Sigmoid colon (tissue), 7 donors: ENCODE measurements at places on chromosomes 12 and 14. TPM values are rescaled to one million over a fixed set of nuclear protein-coding genes. Genes with fewer than 3 reads are reported as not detected.

DNA sequence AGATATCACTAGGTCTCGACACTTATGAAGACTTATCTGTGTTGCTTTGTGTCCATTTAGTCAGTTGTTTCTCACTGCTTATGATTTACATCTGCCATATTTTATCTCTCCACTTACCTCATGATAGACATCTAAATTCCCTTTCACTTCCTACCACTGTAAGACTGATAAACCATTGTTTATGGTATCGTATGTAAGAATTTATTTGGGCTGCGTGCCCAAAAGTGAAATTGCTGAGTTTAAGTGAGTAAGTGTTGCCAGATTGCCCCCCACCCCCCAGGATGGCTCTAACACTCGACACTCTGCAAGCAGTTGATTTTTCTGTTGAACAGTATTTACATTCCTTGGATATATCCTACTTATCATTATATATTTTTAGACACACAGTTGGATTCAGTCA is 69.9 kb upstream of the MON2 start:
- DNase-seq = no peak

GRCh38 chr12:92717202-92717601 is 14.4 kb downstream of the PLEKHG7 start:
- DNase-seq = no peak

DNA sequence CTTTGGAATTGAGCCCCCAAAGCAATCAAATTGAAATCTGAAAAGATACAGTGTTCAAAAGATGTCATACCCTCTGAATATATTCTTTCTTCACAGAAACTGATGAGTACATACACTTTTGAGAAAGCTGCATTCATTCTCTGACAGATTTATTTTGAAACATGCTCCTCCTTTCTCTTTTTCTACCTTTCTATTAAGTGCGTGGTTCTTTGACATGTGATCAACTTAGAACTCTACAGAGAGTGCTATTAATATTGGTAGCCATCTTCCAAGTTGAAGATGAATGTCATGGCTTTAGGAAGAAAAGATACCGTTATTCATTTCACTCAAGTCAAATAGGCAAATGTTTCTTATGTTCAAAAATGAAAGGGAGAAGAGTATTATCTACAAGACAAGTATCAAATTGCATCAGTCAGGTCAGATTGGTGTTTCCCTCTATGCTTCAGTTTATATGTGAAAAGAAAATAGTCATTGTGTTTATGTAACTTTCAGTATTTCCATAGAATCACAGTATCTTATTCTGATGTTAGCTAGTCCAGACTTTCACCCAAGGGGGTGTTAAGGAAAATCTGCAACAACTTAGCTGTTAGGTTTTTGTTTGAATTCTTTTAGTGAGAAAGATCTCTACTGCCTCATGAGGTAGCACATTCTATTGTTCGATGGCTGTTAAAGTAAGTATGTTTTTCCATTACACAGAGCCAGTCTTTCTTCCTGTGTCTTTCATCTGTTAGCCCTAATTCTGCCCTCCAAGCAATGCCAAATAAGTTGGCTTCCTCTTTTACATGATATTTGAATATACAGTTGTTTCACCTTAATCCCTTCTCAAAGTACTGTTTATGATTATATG is 55.4 kb upstream of the GARIN2 start:
- no peak for DNase-seq

LBHD2 gene
- total RNA-seq = not detected

- no peak for DNase-seq
Observed at GRCh38 chr12:10600988-10601387, 12.4 kb downstream of the MAGOHB start.

GRCh38 chr12:1185460-1186182 is 194.6 kb downstream of the ERC1 start:
- no peak for DNase-seq

GRCh38 chr12:120853188-120853587 is 51.0 kb downstream of the SPPL3 start:
- no peak for DNase-seq

- DNase-seq = peak; percentile 19
Observed at GRCh38 chr12:130017591-130018449, 114.0 kb upstream of the TMEM132D start.

DNA sequence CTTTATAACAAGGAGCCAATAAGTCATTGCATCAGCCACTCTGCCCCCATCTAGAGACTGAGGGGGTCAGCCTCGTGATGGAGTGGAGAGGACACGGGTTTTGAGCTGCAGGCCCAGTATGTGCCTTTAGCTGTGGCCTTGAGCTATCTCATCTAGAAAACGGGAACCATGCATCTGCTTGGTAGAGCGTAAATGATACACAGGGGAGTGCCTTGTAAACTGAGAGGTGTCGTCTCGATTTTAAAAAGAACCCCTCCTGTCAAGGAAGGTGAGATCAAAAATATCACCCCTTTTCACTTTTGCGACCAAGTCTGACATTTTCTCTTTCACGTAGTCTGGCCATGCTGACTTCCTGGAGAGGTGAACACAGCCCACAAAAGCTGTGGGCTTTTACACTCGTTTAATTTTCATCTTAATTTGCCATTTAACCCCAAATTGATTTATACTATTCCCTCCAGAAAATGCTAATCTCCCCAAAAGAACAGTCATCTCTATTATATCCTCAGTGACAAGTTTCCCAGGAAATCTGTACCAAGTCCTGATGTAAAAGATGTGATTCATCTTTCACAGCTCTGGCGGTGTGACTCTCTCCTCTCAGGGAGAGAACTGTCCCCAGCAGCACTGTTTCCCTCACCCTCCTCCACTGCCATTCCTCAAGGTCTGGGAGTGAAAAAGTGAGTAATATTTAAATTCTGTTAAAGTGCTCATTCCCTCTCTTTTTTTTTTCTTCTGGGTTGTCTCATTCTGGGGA is 30.6 kb downstream of the VCPKMT start:
- DNase-seq = no peak

GRCh38 chr12:9605483-9605882 is 2.2 kb downstream of the KLRB1 start:
- no peak for DNase-seq

- no peak for DNase-seq
Observed at GRCh38 chr12:96886998-96887677, 19.9 kb upstream of the NEDD1 start.

DNA sequence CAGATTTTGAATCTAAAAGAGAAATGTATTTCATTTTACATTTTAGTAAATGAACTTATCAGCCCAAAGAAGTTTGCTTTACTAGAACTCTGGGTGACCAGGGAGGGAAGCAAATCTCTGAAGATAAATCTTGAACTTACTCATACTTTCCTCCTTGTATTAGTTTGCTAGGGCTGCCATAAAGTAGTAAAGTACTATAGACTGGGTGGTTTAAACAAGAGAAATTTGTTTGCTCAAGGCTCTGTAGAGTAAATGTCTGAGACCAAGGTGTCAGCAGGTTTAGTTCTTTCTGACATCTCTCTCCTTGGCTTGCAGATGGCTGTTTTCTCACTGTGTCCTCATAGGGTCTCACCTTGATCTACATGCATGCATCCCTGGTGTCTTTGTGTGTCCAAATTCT is 926.0 kb downstream of the DIO2 start:
- DNase-seq = no peak

OR4M1 gene
- not detected for total RNA-seq

KRT3 gene
- not detected for total RNA-seq

- DNase-seq = no peak
Observed at GRCh38 chr12:84842406-84843013, 70.1 kb downstream of the SLC6A15 start.

DNA sequence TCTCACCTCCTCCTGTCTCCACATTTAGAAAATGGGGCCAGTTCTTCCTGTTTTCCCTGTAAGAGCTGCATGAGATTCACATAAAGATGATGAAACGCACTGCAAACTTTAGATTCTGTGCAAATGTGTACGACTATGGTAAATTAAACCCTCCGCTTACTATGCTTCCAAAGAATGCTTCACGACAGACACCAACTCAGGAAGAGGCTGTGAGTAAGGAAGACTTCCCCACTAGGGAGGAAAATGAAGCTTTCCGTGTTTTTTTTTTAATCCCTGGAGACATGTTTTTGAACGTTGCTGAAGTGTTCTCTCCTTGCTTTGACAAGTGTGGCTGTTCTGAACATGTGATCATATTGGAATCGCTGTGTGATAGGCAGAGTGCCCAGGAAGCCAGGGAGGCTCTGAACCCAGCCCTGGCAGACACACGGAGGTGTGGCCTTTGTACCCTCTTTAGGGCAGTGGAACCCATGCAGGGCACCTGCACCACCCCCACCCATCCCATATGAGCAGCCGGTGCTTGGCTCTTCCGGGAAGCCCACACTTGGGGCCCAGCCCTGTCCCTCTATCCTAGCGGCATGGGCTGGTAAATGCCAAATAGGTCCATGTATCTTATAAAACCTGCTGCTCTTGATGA is 7.5 kb upstream of the SYNE3 start:
- DNase-seq = no peak

- DNase-seq = peak; percentile 28
Observed at GRCh38 chr14:89422952-89423345, 5.9 kb upstream of the FOXN3 start.

DNA sequence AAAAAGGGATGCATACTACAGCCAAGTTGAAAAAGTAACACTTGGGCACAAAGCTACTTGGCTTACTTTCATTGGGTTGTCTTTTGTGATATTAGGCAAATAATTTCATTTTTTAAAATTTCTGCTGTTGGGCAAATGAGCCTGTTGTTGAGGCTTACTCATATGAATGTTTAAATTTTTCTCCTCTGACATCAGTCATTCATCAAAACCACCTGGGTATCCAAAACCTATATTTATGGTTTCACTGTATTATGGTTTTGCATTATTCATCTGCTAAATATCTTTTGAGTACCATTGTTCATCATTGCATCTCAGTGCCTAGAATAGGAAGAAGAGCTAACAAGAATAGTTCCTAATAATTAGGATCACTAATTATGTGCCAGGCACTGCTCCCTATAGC is 28.1 kb downstream of the DYRK2 start:
- no peak for DNase-seq

RNASE3 gene
- total RNA-seq = 2.6 TPM

- no peak for DNase-seq
Observed at GRCh38 chr14:50719911-50720759, 52.0 kb upstream of the SAV1 start.

DNA sequence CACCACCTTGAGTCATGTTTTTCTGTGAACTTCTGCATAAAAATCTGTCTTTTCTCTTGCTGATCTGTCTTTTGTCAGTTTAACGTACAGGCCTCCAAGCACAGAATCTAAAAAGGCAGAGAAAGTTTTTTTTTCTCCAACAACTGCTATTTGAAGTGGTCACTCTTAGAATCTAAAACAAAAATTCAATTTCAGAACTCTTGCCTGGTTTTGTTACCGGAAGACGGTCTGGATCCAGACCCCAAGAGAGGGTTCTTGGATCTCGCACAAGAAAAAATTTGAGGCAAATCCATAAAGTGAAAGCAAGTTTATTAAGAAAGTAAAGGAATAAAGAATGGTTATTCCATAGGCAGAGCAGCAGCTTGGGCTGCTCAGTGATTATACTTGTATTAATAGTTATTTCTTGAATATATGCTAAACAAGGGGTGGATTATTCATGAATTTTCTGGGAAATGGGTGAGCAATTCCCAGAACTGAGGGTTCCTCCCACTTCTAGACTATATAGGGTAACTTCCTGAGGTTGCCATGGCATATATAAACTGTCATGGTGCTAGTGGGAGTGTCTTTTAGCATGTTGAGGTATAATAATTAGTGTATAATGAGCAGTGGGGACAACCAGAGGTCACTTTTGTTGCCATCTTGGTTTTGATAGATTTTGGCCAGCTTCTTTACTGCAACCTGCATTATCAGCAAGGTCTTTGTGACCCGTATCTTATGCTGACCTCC is 150.0 kb upstream of the PLEKHA5 start:
- no peak for DNase-seq

DNA sequence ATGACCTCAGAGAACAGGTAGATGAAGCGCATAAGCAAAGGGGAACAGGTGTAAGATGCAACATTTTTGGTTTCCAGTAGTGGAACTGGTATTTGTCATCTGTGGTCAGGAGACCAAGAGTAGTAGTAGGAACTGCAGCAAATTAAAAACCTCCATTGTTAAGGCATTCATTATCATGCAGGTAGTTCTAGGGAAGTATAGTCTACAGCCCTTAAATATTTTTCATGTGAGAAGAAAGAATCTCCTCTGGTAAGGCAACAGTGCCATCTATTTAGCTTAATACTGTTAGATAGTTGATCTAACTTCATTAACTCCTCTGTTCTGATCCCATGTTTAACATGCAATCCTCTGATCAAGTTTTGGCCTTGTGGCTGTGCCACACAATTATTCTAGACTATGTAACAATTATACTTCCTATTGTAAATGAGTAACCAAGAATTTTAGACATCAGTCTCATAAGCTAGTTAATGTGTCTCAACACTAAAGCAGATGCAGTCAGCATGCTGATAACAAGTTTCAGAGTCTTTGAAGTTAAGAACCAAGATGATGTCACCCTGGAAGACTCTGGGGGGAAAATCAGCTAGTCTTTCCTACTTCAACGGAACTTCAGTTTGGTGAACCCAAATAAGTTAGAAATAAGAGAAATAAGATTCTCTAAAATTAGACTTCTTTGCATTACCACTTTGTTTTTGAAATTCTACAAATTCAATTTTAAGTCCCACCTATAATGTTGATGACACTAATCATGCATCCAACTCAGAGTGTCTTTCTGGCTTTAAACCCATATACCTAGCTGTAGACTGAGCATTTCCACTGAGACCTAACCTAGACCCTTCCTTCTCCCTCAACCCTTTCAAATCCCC is 70.9 kb downstream of the STXBP6 start:
- DNase-seq = no peak

ADSS1 gene
- total RNA-seq = 10.2 TPM

KRT83 gene
- total RNA-seq = not detected
